T-helper 17 cell (primary cell): ENCODE measurements at places on chromosomes 3 and 15. TPM values are rescaled to one million over a fixed set of nuclear protein-coding genes. Genes with fewer than 3 reads are reported as not detected.

DNA sequence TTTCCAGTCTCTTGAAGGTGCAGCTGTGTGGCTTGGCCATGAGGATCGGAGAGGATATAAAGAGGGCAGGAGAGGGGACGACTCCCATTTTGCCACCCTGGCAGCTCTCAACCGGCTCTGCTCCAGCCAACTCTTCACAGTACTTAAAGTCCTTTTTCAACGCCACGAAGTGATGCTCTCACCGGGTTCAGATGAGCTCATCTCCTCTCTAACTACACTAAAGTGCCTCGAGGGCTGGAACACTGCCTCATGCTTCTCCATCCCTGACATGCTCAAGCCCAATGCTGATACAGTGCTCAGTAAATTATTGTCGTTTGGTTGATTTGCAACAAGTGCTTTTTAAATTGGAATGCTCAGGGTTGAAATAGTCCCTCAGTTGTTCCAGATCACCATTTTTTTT, 97.8 kb downstream of the GTPBP8 start:
- DNase-seq = no peak

DNA sequence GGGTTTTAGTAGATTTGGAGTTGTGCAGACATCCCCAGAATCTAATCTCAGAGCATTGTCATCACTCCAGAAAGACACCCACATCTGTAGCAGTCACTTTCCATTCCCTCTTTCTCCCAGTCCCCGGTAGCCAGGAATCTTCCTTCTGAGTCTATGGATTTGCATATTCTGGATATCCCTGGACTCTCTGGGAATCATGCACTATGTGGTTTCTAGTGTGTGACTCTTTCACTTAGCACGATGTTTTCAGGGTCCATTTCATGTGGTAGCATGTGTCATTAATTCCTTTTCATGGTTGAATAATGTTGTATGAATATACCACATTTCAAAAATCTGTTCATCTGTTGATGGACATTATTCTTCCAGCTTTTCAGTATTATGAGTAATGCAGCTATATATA, 29.3 kb downstream of the FBLN2 start:
- no peak for DNase-seq

DNA sequence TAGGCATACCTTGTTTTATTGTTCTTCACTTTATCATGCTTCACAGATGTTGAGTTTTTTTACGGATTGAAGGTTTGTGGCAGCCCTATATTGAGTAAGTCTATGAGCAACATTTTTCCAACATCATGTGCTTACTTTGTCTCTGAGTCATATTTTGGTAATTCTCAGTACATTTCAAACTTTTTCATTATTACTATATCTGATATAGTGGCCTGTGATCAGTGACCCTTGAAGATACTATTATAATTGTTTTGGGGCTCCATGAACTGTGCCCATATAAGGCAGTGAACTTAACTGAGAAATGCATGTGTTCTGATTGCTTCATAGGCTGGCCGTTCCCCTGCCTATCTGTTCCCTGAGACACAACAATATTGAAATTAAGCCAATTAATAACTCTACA, 42.8 kb upstream of the NSMCE3 start:
- DNase-seq = no peak

DNA sequence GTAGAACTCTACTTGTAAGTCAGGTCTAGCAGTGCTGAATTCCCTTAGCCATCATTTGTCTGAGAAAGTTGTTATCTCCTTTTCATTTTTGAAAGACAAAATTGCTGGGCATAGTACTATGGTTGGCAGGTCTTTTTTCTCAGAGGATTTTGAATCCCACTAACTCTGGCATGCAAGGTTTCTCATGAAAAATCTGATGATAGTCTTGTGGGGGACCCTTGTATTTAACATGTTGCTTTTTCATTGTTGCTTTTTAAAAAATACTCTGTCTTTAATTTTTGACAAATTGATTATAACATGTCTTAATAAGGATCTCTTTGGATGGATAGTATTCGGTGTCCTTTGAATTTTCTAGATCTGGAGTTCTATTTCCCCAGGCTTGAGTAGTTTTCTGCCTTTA, 120.9 kb downstream of the NR2E3 start:
- DNase-seq = no peak

DNA sequence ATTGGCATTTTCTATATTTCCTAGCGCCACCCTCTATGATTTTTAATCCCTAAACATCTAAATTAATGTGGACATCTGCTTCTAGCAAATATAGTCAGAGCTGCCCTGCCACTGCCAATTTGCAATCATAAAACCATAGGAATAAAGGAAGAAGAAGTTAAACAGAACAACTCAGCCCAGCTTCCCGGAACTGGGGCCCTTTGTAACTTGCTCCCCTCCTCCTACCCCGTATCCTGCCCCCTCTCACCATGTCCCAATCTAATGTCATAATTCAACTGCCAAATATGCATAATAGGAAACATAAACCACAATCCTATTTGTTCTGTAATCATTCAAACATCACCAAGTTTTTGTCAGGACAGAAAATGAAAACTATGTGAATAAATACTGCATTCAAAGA, 74.4 kb upstream of the ACP3 start:
- no peak for DNase-seq

GRCh38 chr3:8524249-8524648, 22.6 kb downstream of the LMCD1 start:
- DNase-seq = no peak

- DNase-seq = peak; percentile 25
Observed at GRCh38 chr15:77034695-77035489, 36.0 kb downstream of the TSPAN3 start.

Gene ELL3
- 0.97 TPM for total RNA-seq

Gene CRYGS
- 2.7 TPM for total RNA-seq

Gene TUSC2
- total RNA-seq = 17.7 TPM

Gene RPL32
- 3,401 TPM for total RNA-seq
